ENCODE measurements at places on chromosomes 1 and 21. TPM values are rescaled to one million over a fixed set of nuclear protein-coding genes. Genes with fewer than 3 reads are reported as not detected.
A peak's percentile ranks its signal among the peaks of the same experiment; 100 is the strongest.

NPR1 gene
- polyA plus RNA-seq, result not detected

COL11A1 gene
- not detected for polyA plus RNA-seq

DR1 gene
- 80.5 TPM for polyA plus RNA-seq

PPM1J gene
- not detected for polyA plus RNA-seq

PIK3CD gene
- polyA plus RNA-seq, result 133 TPM

GRCh38 chr1:18176619-18177018 is 69.0 kb downstream of the IGSF21 start:
- no peak for DNase-seq
- H3K27me3 ChIP-seq, result peaks cover 8% of the 10 kb centered on the region
- no peaks in the 10 kb centered on the region for H3K4me1 ChIP-seq
- no peak overlapping the region for H3K27ac ChIP-seq
- H3K4me3 ChIP-seq, result no peak overlapping the region

DNA sequence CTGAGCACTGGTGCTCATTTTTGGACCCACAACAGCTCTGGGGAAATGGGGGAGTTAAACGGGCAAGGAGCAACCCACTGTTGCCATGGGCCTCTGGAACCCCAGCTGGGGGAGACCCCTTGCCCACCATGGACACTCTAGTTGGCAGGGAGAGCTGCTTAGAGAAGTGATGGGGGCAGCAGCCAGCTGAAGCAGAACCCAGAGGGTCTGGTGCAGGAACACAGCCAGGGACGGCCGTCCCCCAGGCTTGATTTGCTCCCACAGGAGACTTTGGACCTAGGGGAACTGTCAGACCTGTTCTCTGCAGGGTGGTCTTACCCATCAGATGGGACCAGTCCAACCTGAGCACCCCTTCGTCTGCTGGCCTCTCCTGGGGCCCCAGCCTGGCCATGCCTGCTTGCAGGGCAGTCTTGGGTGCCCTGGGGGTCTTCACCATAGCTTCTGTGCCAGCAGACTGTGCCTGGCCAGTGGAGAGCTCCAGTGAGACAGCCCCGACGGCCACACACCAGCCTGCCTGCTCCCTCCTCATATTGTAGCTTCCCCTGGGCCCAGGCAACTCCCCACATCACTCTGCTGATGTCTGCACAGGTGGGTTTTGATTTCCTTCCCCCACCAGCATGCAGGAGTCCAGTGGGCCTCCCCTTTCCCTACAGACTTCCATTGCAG is 11.3 kb downstream of the SPATC1L start:
- H3K27ac ChIP-seq, result no peak overlapping the region
- H3K4me1 ChIP-seq, result peaks cover 6% of the 10 kb centered on the region
- no peak for DNase-seq

- peak overlapping the region; percentile 69 for H3K4me3 ChIP-seq
- H3K27me3 ChIP-seq, result peaks cover 5% of the 10 kb centered on the region
- H3K27ac ChIP-seq, result no peak overlapping the region
Observed at GRCh38 chr1:160047111-160047991, 15.6 kb upstream of the PIGM start.

DNA sequence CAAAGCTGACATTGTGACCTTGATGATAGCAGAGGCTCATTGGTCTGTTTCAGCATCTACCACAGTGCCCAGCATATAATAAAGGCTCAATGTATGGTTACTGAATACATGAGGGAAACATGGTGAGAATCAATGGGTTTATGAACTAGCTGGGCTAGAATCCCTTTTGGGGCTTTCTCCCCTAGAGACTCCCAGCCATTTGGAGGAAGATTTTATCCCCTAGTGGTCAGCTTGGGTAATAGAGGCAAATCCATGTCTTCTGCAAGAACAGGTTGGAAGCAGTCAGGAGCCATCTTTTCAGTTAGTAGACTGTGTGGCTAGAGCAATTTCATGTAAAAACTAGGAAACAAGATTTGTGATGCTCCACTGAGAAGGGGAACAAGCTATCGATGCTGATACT is 15.8 kb upstream of the REG4 start:
- no peaks in the 10 kb centered on the region for H3K4me1 ChIP-seq
- peaks cover 2% of the 10 kb centered on the region for H3K27me3 ChIP-seq
- no peak overlapping the region for H3K27ac ChIP-seq
- H3K4me3 ChIP-seq, result no peak overlapping the region
- H3K36me3 ChIP-seq, result no peaks in the 10 kb centered on the region
- no peak for DNase-seq

DNA sequence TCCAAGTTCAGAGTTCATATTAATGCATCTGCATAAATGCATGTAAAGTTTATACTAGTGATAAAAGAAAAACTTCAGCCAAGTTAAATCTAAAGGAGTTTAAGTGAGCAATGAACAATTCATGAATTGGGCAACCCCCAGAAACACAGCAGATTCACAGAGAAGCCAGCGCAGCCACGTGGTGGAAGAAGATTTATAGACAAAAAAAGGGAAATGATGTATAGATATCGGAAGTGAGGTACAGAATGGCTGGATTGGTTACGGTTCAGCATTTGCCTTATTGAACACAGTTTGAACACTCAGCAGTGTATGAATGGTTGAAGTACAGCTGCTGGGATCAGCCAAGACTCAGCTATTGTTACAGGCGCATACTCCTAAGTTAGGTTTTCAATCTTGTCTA is 5.7 kb downstream of the AK5 start:
- peaks cover 14% of the 10 kb centered on the region for H3K4me1 ChIP-seq
- DNase-seq, result no peak
- peaks cover 2% of the 10 kb centered on the region for H3K27me3 ChIP-seq
- H3K27ac ChIP-seq, result no peak overlapping the region
- no peaks in the 10 kb centered on the region for H3K36me3 ChIP-seq
- H3K4me3 ChIP-seq, result no peak overlapping the region

DNA sequence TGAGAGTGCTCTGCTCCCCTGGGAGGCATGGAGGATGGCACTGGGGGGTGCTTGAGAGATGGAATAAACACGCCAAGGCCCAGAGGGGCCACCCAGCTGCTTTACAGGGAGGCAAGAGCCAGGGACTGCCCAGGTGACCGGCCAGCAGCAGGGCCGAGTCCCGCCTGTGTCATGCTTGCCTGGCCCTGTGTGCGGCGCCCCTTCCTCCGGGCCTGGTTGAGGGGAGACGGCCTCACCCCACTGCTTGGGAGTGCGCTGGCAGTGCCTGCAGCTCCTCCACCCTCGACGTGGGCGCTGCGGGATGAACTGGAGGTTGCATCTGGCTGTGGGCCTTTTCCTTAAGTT is 33.1 kb upstream of the COL6A2 start:
- H3K36me3 ChIP-seq, result no peaks in the 10 kb centered on the region
- H3K27me3 ChIP-seq, result peaks cover 2% of the 10 kb centered on the region
- no peaks in the 10 kb centered on the region for H3K4me1 ChIP-seq
- no peak overlapping the region for H3K27ac ChIP-seq
